ENCODE measurements at places on chromosomes 12 and 14. TPM values are rescaled to one million over a fixed set of nuclear protein-coding genes. Genes with fewer than 3 reads are reported as not detected.

The LRIG3 gene
- 50.7 TPM for total RNA-seq

The RNU4-1 gene
- under 0.01 TPM for total RNA-seq

The SLC25A47 gene
- not detected for total RNA-seq

The PPM1H gene
- total RNA-seq: under 0.01 TPM

The KRT73 gene
- total RNA-seq: not detected

The KLHL42 gene
- total RNA-seq: 32.5 TPM

The CCDC184 gene
- 0.39 TPM for total RNA-seq

The PITPNM2 gene
- 8.8 TPM for total RNA-seq

The NTF3 gene
- not detected for total RNA-seq

The TMEM30B gene
- total RNA-seq: 0.20 TPM

The TRHDE gene
- 0.39 TPM for total RNA-seq

The CHGA gene
- not detected for total RNA-seq

The GPR162 gene
- total RNA-seq: 0.73 TPM

The OR4E2 gene
- total RNA-seq: not detected

The OLR1 gene
- not detected for total RNA-seq

The KRT82 gene
- not detected for total RNA-seq

The TAS2R31 gene
- 4.8 TPM for total RNA-seq
